T-helper 22 cell (primary cell): ENCODE measurements at places on chromosomes 3 and 15.
A peak's percentile ranks its signal among the peaks of the same experiment; 100 is the strongest.

DNA sequence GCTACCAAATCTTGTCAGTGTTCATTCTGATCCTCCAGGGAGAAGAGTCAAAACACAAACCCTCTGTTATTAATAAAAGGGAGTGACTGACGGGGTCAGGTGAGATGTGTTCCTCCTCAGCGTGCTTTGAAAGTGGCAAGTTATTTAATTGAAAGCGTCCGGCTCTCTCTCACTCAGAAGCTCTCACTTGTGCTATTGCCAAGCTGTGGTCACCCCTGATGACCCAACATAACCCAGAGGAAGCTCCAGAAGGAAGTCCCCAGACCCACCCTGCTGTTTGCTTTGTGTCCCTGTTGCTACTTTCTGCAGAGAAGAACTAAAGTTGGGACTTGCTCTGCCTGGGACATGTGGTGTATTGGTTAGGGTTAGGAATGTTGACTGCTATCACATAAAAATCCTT lies 235.6 kb downstream of the EDEM1 start:
- DNase-seq: no peak

DNA sequence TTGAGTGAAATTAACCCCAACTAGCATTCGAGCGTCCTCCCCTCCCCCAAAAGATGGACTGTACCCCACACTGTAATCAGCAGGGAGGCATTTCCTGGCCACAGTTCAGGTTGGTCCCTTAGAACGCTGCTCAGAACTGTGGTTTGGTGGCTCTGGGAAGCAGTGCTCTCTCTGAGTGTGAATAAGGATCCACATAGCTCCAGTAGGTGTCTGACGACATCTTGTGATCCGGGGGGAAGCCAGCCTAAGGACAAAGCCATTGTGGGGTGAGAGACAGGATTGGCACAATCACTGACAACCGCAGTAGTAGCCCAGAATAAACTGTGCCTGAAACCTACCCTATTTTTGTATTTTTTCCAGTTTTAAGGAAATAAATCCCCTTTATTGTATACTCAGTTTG lies 125.3 kb downstream of the IGF1R start:
- DNase-seq: no peak

- no peak for DNase-seq
These were observed 430 bp downstream of the SLCO2A1 start for GRCh38 chr3:134029256-134029733.

DNA sequence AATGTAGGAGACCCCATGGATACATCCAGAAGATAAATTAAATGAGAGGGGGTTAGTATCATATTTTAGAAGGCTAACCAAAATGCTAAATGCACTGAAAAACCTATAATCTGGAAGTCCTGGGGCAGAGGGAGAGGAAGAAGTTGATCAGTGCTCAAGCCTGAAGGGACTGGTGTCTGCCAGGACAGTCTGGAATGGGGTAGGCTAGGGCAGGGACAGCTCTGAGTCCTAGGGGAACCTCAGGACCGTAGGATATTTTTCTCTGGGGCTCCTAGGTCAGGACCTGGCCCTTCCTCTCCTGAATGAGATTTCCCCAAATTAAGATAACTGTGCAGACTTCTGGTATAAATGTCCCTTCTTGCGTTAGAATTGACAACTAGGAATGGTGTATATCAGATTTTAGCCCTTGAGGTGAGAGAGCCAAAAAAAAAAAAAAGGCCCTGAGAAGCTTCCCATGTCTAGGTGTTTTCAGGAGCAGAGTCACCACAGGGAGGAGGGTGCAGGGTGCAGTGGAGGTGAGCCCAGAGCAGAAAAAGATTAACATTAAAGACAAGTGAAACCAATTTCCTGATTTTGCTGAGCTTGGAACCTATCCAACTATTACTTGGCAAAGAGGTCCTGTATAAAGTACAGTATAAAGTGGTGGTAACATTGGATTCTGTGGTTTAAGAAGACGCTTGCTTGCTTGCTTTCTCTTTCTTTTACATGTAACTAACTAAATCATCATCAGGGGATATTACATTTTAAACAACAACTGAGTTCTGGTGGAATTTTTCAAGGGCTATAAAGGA lies 63.5 kb downstream of the HACD2 start:
- DNase-seq: no peak

GRCh38 chr15:77305953-77306352 lies 114.0 kb downstream of the PEAK1 start:
- no peak for DNase-seq

GRCh38 chr15:78327466-78327865 lies 12.7 kb upstream of the CRABP1 start:
- DNase-seq: no peak

DNA sequence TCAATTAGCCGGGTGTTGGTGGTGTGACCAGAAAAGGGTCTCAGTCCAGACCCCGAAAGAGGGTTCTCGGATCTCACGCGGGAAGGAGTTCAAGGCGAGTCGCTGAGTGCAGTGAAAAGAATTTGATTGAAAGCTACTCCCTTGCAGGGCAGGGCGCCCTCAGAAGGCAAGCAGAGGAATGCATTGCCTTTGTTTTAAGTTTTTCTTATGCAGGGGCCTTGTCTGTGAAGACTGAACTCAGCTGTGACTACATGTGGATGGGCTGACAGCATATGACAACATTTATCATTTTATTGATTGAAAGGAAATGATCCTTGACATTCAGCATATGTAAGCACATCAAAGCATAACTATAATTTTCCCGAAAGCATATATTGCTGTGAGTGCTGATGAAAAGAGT lies 11.8 kb downstream of the CPN2 start:
- no peak for DNase-seq

- no peak for DNase-seq
These were observed 711 bp downstream of the XXYLT1 start for GRCh38 chr3:195270079-195270816.

DNA sequence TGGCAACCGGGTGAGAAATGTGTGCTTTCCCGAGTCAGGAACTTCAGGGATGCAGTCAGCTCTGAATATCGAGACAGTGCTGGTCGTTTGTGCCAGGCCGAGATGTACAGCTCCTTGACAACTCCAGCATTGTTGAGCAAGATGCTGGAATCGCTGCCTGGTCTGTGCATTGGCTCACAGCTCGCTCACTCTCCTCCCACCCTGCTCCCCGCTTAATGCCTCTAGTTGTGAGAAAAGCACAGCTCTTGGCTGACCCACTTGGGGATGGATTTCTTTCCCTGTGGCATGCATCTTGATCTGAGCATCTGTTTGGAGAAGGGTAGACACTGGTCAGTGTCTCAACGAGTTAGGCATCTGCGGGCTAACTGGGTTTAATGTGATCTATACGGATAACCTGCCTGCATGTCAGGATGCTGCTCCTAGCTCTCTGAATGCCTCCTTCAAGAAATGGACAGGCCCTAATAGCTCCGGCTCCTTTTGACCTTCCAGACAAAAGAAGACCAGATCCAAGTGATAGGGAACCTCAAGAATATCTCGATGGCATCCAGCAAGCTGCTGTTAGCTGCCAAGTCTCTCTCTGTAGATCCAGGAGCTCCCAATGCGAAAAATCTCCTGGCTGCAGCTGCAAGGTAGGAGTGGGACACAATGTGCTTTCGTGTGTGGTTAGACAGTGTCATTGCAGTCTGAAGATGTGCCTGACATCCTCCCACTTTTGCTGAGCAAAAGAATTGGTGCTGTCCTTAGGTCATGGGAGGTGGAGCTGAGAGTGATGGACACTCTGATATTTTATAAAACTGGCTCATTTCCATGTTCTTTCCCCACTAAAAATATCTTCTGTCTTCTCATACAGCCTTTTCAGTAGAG lies 302.2 kb upstream of the TPM1 start:
- no peak for DNase-seq

DNA sequence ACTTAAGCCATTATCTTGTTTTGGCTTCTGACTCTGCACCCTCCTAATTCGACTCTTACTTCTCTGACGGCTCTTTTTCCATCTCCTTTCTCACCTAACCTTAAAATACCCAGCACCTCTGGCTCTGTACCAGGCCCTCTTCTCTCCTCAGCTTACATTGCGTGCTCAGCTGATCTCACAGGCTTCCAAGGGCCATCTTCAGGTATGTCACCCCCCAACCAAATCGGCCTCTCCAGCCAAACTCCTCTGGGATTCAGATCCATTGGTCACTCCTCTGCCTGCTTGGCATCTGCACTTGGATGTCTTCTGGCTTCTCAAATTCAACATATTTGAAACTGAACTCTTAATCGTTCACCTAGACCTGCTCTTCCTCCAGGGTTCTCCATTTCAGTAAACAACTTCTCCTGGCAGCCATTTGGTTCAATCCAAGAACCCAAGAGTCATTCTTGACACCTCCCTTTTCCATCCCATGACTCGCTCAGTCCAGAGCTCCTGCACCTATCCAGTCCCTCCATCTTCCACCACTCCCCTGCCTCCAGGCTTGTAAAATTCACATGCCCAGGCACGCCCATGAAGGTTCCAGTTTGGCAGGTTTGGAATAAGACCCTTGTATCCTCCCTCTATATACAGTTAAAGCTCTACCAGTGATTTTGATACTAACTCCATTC lies 35.2 kb upstream of the SLC41A3 start:
- no peak for DNase-seq

- no peak for DNase-seq
These were observed 13.9 kb downstream of the ROBO2 start for GRCh38 chr3:77053795-77054194.

- DNase-seq: no peak
These were observed 23.7 kb downstream of the TPRA1 start for GRCh38 chr3:127566833-127567232.

DNA sequence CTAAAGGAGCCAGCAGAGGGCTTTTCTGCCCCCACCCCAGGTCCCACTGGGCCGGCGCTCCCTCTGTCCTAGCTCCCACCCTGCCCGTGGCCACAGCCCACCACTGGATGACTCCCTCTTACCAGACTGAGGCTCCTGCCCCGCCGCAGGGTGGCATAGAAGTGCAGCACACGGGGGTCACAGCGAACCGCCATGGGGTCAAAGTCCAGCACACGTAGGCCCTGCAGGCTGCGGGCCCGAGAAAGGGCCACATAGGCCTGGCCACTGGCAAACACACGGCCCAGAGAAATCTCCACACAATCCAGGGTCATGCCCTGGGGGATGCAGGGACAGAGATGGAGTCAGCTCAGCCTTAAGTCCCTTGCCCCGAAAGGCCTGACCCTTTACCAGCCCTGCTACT lies 9.0 kb downstream of the PIF1 start:
- DNase-seq: no peak

DNA sequence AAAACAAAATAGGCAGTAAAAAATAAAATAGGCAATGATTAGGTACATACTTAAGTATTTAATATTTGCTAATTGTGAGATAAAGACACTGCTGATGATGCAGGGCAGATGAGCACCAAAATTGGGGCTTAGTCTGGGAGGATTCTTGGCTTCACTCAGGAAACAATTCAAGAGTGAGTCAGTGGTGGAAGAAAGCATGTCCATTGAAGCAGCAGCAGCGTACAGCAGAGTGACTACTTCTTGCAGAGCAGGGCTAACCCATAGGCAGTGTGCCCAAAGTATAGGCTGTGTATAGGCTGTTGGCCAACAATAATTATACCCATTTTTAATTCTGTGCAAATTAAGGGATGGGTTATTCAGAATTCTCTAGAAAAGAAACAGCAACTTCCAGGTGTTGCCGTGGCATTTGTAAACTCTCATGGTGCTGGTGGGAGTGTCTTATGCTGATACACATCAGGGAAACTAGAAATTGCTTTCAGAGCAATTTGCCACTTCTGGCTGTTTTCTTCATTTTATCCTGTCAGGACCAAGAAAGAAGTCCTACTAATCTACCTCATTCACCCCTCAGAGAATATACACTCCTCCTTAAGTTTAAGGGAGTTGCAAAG lies 317.3 kb upstream of the NAALADL2 start:
- DNase-seq: no peak

- DNase-seq: no peak
These were observed 412 bp upstream of the CTXN2 start for GRCh38 chr15:48190932-48191573.

- DNase-seq: no peak
These were observed 4.8 kb downstream of the CHD2 start for GRCh38 chr15:92904722-92905571.

DNA sequence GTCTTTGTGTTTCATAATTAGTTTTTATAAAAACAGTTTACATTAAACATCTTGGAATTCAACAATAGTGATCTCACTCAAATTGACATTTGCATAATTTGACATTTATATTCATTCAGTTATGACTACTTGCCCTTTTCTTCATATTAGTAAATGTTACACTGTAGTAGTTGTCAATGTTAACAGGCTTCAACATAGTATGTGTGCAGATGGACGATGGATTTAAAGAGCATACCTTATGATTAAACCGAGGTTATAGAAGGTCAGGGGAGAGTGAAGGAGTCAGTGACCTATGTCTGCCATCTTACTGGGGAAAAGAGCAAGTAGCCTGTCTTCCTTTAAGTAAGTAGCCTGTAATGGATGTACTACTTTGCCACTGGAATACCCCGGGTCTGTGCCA lies 8.5 kb upstream of the CCNB2 start:
- no peak for DNase-seq

GRCh38 chr3:149174901-149175300 lies 45.5 kb downstream of the HPS3 start:
- DNase-seq: no peak

GRCh38 chr3:62039586-62039985 lies 333.8 kb downstream of the FEZF2 start:
- no peak for DNase-seq

GRCh38 chr15:41936649-41937567 lies 35.4 kb downstream of the EHD4 start:
- peak; percentile 85 for DNase-seq

DNA sequence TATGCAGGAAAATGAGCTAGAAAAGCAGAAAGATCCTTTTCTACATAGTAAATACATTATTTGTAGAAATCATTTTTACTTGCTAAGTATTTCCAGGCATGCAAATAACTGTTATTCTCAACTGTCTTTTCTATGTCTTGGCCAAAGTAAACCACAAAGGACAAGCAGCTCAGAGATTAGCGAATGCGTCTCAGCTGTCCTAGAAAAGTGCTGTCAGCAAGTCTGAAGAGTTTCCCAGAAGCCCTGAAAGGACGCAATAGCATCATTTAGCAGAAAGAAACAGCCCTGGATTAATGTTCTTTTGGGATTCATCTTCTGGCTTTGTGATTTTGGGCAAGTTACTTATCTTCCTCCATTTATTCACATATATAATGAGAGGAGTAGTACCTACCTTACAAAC lies 100.3 kb downstream of the ZIC1 start:
- DNase-seq: no peak

- no peak for DNase-seq
These were observed 9.6 kb downstream of the UBL7 start for GRCh38 chr15:74451322-74451721.

GRCh38 chr15:89364741-89365450 lies 30.3 kb upstream of the POLG start:
- DNase-seq: no peak

DNA sequence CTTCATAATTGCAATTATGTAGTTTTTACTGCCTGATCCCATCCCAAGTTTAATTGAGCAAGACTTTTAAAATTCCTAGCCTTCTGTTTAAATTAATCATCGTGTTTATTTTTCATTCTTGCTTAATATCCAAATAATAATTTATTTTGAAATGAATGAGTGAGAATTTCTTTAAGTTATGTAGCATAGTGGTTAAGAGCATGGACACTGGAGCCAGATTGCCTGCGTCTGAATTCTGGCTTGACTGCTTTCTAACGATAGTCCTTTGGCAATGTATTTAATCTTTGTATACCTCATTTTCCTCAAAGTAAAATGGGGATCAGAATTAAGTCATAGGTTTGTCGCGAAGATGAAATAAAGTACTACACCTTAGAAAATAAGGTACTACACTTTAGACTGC lies 71.4 kb downstream of the LRRC49 start:
- no peak for DNase-seq

- no peak for DNase-seq
These were observed 25.4 kb upstream of the MRPS22 start for GRCh38 chr3:139318431-139318816.
